Sciatic nerve (tissue), 2 donors: ENCODE measurements at places on chromosomes 5 and 9.

DNA sequence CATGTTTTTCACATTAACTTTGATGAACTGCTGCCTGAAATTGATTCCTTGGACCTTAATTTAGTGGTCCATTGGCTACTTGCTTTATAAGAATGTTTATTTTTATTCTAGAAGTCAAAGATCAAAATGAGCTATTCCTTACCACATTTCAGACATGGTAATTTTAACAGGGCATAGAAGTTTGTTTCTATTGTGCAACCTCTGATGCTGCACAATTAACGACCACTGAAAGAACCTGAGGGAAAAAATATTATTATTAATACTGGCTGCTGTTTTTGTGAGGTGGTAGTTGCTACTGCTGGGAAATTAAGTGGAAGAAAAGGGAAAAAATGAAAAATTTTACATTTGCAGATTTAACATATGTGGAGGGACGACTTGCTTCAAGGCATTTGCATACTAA, 37.9 kb upstream of the RAB3C start:
- no peak for DNase-seq

- DNase-seq, result no peak
These were observed 28.2 kb downstream of the DBH start for GRCh38 chr9:133664173-133665050.

GRCh38 chr9:24776226-24776625, 230.5 kb upstream of the IZUMO3 start:
- no peak for DNase-seq

DNA sequence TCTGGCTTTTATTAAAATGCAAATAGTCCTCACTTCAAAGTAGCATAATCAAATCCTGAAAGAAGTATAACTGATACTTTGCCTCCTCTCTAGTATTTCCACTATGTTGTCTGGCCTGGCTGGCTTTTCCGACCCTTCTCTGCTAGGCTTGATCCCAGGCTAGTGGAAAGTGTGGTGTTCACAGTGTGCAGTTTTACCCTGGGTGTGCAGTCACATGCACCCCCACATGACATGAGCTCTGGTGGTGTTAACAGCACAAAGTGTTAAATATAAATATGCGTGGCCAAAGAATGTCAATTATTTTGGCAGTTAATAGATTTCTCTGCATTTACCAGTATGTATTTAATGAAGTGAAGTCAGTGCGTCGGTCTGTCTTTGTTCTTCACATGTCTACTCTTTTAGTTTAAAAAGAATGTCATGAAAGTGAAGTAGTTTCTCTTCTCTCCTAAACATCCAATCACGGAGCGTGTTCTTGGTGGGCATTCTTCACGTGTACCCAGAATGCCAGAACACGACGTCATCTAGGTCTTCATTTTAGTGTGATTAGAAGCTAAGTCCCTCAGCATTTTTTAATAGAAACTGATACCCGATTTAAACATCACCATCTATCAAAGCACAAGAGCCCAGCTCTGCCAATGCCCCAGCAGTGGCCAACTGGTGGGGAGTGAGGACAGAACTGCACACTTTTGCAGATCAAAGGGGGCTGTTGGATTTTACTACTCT, 286.4 kb downstream of the FANCC start:
- no peak for DNase-seq

- no peak for DNase-seq
These were observed 181.7 kb upstream of the RIOK2 start for GRCh38 chr5:97364731-97365130.

DNA sequence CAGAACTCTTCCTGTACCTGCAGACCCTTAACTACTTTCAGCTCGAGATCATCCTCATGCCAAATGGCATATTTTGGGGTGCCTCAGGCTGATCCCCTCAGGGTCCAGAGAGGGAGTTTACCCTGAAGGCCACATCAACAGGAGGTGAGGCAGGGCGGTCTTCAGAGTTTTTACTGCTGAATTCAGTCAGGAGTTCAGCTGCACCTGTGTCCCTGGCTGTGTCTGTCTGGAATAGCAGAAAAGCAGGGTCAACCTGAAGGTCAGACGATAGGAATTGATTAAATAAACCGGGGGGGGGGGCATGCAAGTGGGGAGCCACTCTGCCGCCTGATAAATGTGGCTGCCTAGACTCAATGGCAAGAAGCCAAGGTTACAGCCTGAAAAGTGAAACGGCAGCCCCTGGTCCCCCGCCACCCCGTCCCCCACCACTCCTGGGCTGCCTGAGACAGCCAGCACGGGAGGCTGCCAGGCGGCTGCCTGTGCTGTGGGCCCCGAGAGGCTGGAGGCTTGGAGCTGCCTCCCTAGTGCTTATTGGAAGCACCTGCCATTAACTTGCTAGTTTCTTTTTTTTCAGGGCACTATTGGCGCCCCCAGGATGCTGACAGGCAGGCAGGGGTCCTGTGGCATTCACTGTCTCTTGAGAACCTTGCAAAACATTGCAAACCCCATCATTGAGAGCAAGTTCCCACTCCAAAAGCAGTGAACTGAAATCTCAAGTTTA, 182.7 kb upstream of the PPP1R26 start:
- no peak for DNase-seq

DNA sequence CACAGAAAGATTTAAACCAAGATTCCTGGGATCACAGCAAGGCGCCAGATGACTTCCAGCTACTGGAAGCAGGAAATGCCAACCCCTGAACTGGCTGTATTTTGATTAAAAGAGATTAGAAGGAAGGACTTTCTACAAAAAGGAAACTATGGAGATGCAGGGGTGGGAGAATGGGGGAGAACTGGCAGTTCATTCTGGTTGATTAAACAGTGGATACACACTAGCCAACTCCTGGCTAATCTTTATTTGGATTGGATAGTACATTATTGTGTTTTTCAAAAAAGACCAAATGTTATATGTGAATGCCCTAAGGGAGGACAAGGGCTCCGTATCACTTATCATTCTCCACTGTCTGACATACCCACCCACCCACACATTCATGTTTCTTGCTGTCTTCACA, 93.2 kb downstream of the CDO1 start:
- DNase-seq, result no peak

GRCh38 chr9:86193088-86193487, 66.4 kb downstream of the C9orf153 start:
- DNase-seq, result no peak

GRCh38 chr5:180332051-180332517, 21.1 kb downstream of the GFPT2 start:
- no peak for DNase-seq
